Astrocyte (in vitro differentiated cells and primary cell): ENCODE measurements at places on chromosomes 16 and 17.

DNA sequence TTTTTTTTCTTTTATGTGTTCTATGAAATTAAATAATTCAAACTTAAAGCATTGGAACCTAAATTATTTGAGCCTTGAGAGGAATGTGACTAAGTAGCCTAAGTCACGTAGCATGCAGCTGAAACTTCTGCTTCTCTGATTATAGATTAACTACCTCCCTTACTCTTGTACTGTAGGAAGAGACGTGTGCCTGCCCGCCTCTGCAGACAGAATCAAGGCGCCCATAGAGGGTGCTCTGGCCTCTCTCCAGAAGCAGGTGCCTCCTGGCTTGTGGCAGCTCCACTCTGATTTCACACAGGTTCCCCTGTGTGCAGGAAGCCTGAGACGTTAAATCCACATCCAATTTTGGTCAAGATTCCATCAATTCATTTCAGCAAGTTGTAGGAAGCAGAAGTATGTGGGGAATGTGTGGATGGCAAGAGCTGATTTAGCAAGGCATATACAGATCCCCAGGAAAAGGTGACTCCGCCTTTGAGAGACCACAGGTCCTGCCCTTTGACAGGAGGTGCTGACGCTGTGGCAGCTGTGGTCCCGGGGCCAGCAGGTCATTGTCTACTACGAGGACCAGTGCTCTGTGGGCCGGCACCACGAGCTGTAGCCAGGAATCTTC lies 1418.8 kb downstream of the CDH11 start:
- no peak for DNase-seq

DNA sequence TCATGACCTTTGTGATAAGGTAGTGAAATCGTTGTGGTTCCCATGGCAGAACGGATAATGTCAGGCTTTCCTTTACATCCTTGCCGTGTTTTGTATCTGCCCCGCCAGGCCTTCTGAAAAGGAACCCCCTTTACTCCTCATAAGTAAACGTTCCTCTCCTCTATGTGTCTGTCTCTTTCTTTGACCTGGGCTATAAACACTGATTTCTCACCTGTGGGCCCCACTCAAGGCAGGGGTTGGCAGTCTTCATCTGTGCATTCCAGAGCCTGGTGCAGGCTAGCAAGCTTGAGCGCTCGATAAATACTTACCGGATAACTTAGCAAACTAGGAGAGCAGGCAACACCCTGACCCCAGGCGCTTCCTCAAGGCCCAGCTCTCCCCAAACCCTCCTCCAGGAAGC lies 7.3 kb upstream of the HAP1 start:
- no peak for DNase-seq

GRCh38 chr17:81582749-81583148 lies 30.6 kb upstream of the FAAP100 start:
- DNase-seq, result no peak

- peak; percentile 48 for DNase-seq
Observed at GRCh38 chr16:81612351-81613163, 166.5 kb upstream of the PLCG2 start.

GRCh38 chr16:65285128-65286048 lies 163.5 kb upstream of the CDH11 start:
- DNase-seq, result peak; percentile 42

GRCh38 chr17:40103688-40104087 lies 3.3 kb upstream of the NR1D1 start:
- DNase-seq, result no peak

- DNase-seq, result no peak
Observed at GRCh38 chr16:84828322-84828721, 8.5 kb downstream of the CRISPLD2 start.

- no peak for DNase-seq
Observed at GRCh38 chr16:1081734-1082265, 9.3 kb downstream of the SSTR5 start.

GRCh38 chr16:72198021-72198711 lies 26.2 kb upstream of the PMFBP1 start:
- DNase-seq, result peak; percentile 69

DNA sequence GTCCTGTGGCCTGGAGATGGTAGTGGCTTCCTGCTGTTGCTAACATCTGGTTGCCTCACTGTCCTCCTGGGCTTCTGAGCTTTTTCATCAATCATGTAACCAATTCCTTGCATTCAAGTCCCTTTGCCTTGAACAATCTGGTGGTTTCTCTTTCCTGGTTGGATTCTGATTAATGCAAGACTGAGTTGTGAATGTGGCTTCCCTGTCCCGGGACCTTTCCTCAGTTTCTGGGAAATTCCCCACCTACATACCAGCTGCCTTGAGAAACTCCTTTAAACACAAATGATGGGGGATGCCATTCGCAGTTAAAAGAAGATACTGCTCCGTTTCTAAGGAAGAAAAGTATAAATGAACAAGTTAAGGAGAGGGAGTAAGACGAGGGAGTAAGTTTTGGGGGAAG lies 39.9 kb upstream of the NLRP1 start:
- no peak for DNase-seq

DNA sequence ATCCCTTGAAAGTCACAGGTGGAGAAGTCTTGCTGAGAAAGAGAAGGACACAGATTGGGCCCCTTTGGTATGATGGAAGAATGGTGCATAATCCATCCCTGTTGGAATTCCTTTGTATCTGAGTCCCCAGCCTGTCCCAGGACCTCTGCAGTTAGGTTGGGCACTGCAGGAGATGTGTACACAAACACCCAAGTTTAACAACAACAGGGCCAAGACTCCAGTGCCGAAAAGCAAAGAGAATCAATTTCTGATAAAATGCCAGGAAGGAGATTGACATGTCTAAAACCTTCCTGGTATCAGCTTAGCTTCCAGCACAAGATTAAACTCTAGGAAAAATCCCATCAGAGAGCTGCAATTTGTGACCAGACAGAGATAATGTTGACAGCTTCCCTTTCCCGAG lies 32.9 kb downstream of the KATNIP start:
- DNase-seq, result no peak

GRCh38 chr16:57115168-57115513 lies 22.8 kb downstream of the CPNE2 start:
- no peak for DNase-seq

DNA sequence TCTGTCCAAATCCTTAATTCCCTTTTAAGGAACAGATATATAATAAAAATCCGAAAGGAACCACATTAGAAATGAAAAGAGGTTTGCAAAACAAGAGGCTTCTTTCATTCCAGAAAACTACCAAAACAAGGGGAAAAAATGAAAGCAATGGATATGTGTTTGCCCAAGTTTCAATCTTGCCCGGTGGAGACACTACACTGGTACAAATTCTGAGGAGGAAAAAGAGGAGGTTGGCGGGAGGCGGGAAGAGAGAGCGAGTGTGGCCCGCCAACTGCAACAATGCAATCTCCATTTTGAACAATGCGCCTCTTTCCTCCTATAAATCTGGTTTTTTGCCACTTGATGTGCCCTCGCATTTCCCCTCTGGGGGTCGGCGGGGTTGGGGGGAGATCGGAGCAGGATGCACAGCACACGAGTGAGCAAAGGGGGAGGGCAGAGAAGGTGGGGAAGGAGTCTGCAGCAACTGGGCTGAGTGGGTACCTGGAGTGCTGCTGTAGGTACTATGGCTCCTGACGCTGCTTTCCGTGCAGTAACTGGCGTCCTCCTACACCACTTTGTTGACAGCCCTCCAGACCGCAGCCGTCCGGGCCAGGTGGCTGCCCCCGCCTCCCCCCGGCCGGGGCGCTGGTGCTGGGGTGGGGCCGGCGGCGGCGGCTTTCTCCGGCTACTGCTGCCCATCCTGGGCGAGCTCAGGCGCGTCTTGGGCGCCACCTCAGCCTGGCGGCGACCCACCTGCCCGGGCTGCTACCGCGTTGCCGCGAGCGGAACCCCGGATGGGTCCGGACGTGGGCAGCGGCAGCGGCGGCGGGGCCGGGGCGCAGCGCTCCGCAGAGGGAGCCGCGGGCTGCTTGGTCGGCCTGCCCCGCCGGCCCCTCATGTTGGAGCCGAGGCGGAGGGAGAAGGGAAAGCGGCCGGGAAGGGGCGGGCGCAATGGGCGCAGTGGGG lies 93.8 kb upstream of the PLEKHM1 start:
- peak; percentile 48 for DNase-seq

- DNase-seq, result no peak
Observed at GRCh38 chr16:4879049-4879448, 31.8 kb downstream of the UBN1 start.

GRCh38 chr17:58476812-58477211 lies 11.4 kb downstream of the HSF5 start:
- DNase-seq, result no peak

DNA sequence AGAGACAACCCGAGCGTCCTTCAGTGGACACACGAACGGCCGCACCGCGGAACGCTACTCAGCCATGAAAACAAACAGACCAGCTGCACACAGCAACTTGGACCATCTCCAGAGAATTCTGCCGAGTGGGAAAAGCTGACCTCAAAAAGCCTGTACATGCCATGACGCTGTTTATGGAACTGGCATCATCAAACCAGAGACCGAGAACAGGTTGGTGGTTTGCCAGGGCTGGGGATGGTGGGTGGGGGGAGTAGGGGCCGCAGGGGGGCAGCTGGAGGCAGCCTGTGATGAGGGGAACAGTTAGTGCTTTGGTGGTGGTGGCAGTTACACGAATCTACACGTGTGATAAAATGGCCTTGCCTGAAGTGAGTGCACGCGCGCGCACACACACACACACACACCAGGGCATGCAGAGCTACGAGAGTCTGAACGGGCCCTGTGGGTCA lies 169.8 kb downstream of the LAT start:
- peak; percentile 29 for DNase-seq

GRCh38 chr17:54626146-54626703 lies 274.4 kb upstream of the TOM1L1 start:
- DNase-seq, result no peak

GRCh38 chr16:10751291-10751697 lies 7.7 kb downstream of the NUBP1 start:
- DNase-seq, result no peak

GRCh38 chr16:83803811-83804210 lies 4.0 kb upstream of the HSBP1 start:
- no peak for DNase-seq

DNA sequence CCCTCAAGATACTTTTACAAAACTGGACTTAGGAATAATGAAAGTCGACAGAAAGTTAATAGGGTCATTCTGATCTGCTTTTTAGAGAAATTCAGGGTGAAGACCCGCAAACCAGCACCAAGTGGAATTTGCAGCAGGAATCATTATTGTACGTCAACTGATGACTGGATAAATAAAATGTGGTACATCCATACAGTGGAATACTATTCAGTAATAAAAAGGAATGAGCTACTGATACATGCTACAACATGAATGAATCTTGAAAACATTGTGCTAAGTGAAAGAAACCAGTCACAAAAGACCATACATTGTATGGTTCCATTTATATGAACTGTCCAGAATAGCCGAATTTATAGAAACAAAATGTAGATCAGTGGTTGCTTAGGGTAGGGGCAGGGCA lies 83.1 kb downstream of the GNAO1 start:
- DNase-seq, result no peak

- DNase-seq, result no peak
Observed at GRCh38 chr16:67407788-67408452, 8.4 kb downstream of the ZDHHC1 start.

DNA sequence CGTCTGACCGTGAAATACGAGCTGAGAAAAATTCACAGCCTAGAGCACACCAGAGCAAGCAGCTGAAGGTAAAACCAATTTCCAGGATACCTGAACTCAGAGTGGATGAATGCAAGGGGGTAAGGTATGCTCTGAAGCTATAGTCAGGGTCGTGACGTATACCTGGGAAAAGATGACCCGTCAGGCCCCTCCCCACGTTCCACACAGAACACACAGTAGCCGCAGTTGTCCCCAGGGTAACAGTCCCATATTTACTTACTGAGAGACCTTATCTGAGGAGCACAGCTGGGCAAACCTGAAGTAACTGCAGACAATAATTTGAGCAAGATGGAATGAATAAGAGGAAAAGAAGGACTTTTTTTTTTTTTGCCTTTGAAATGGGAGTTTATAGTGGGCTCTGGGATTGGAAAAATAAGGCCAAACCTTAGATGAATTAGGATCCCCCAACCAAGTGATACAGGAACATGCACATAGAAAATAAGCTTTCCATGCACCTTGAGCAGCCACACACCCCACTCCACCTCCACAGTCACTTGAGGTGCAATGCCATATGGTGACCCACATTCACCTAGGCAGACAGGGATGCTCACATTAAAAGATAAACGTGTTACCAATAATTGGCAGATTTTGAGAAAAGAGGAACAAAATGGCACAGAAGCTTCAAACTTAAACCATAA lies 38.0 kb downstream of the ABCA6 start:
- no peak for DNase-seq

- DNase-seq, result no peak
Observed at GRCh38 chr17:64788286-64789060, 126.4 kb upstream of the SMURF2 start.

- DNase-seq, result no peak
Observed at GRCh38 chr17:16913463-16913862, 58.5 kb downstream of the TNFRSF13B start.

- no peak for DNase-seq
Observed at GRCh38 chr16:81888520-81889394, 109.7 kb downstream of the PLCG2 start.

DNA sequence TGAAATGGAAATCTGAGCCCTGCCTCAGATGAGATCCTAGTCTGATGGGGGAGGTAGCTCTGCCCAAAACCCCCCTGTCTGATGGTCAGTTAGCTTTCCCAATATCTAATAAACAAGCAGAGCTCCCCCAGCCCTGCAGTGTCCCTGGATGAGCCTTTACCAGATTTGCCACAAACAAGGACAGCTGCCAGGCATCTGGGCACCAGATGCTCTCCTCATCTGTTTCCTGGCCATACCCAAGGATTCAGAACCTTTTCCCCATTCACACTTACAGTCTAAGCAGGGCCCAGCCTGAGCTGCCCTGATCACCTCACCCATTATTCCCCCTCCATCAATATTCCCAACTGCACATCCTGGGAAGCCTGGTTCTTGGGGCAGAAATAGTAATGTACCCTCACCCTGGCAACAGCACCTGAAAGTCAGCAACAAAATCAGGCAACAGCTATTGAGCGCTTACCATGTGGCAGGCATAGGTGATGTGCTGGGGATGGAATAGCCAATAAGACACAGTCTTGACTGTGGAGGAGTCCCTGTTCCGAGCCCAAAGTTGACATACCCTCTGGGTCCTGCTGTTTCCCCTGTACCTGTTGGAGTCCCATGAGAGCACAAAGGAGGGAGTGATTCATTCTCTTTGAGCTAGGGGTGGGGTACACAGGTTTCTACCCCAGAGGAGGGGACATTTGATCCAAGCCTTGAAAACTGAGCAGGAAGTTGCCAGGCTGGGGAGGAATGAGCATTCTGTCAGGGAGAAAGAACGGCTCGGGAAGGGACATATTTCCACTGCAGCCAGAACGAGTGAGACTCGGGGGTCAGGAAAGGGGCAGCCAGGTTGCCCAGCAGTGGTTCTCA lies 147.4 kb downstream of the TMEM132E start:
- DNase-seq, result no peak

GRCh38 chr17:60447375-60447774 lies 25.1 kb downstream of the CHCT1 start:
- DNase-seq, result no peak

- DNase-seq, result no peak
Observed at GRCh38 chr17:602436-602835, 112.2 kb downstream of the VPS53 start.

DNA sequence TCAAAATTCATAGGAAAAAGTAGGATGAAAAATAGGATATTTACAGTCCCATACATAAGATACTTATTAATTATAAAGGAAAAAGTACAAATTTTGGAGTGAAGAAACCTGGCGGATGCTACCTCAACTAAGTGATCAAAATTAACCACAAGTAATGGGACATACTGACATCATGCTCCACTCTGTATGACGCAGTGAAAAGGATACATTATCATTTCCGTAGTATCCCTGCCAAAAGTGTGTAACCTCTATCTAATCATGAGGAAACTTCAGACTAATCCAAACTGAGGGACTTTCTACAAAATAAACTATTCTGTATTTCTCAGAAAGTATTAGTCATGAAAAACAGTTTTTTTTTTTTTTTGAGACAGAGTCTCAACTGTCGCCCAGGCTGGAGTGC lies 60.5 kb downstream of the TRIM37 start:
- DNase-seq, result peak; percentile 31
